ENCODE measurements at places on chromosomes 6 and 20. TPM values are rescaled to one million over a fixed set of nuclear protein-coding genes. Genes with fewer than 3 reads are reported as not detected.

The PRR18 gene
- not detected for total RNA-seq

The EFCAB8 gene
- total RNA-seq, result not detected

The HECA gene
- 5.9 TPM for total RNA-seq

The PCMTD2 gene
- 41.1 TPM for total RNA-seq

The TULP1 gene
- total RNA-seq, result not detected

The GABRR1 gene
- total RNA-seq, result not detected

The SLC16A10 gene
- 5.9 TPM for total RNA-seq

The PTPRA gene
- total RNA-seq, result 45.5 TPM

The BNIP5 gene
- not detected for total RNA-seq

- DNase-seq, result peak; percentile 63
These were observed 278.4 kb downstream of the LRFN2 start for GRCh38 chr6:40308533-40309306.

DNA sequence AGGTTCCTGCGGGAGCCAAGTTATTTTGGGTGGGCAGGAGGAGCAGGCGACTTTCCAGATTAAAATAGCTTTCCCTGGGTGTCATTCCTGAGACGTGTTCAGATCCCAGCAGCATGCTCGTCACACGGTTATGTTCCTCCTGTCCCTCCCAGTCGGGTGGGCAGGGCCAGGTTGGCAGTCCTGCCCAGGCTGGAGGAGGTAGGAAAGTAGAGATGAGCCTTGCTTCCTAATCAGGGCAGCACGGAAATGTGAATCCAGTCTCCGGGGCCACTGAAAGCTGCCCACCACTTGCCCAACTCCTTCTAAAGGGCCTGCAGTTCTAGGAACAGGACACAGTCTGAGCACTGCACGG is 137.0 kb downstream of the MRPL14 start:
- no peak for DNase-seq

DNA sequence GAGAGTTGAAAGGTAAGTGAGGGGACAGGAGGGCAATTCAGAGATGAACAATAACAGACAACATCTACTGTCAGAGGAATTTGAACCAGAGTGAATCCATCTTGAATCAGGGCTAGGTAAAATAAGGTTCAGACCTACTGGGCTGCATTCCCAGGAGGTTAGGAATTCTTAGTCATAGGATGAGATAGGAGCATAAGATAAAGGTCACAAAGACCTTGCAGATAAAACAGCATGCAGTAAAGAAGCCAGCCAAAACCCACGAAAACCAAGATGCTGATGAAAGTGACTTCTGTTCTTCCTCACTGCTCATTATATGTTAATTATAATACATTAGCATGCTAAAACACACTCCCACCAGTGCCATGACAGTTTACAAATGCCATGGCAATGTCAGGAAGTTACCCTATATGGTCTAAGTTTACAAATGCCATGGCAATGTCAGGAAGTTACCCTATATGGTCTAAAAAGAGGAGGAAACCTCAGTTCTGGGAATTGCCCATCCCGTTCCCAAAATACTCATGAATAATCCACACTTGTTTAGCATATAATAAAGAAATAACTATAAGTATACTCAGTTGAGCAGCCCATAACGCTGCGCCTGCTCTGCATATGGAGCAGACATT is 248.5 kb downstream of the HAO1 start:
- DNase-seq, result no peak

GRCh38 chr6:41463062-41463930 is 82.9 kb upstream of the FOXP4 start:
- peak; percentile 68 for DNase-seq

GRCh38 chr6:70310063-70310694 is 7.3 kb upstream of the COL9A1 start:
- DNase-seq, result peak; percentile 59

DNA sequence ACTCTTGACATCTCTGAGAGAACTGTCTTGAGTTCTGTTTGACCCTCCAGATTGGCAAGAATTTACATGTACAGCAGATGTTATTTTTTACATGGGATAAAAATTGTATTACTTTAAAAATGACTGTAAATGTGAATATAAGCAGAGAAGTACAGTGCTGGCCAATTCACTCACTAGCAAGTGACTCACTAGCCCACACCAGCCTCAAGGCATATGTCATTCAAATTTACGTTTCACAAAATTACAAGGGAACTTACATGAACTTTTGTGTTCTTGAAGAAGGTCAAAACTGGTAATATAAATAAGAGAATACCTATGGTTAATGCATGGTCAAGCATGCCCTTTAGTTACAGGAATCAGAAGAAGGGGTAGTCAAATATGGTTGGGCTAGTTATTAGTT is 54.0 kb upstream of the HMGCLL1 start:
- no peak for DNase-seq

DNA sequence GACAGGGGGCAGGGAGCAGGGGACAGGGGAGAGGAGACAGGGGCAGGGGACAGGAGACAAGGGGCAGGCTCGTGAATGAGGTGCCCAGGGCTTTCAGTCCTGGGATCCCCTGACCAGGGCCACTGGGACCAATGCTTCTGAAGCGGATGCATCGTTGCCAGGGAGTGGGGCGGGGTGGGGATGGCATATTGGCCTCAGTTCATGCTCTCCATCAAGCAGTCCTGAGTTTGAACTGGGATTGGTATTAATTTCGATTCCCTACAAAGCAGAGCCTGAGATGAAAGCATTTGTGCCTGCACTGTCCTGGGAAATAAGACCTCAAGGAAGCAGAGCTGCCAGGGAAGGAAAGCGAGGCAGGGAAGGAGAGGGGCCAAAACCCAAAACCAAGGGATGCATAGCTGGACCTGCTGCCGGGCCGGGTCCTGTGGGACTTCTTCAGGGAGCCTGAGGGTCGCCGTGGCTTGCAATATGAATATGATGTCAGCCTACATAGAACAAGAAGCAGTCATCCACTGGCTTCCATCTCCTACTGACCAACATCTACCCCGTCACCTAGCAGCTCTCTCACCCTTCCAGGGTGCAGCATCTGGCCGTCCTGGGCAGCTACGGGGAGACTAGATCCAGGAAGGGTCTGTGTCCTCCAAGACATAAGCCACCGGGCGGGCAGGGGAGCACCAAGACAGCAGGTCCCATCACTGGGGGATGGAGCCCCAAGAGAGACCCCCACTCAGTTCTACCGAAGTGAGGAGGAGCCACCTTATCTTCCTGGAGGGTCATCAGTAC is 233.3 kb downstream of the SYNDIG1 start:
- no peak for DNase-seq

DNA sequence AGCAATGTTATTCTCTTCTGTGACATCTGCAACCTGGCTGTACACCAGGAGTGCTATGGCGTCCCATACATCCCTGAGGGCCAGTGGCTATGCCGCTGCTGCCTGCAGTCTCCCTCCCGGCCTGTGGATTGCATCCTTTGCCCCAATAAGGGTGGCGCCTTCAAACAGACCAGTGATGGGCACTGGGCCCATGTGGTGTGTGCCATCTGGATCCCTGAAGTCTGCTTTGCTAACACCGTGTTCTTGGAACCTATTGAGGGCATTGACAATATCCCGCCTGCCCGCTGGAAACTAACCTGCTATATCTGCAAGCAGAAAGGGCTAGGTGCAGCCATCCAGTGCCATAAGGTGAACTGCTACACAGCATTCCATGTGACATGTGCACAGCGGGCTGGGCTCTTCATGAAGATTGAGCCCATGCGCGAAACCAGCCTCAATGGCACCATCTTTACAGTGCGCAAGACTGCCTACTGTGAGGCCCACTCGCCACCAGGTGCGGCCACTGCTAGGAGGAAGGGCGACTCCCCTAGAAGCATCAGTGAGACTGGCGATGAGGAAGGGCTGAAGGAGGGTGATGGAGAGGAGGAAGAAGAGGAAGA is 4.6 kb downstream of the BRPF3 start:
- no peak for DNase-seq

GRCh38 chr6:163260111-163260895 is 154.2 kb upstream of the QKI start:
- no peak for DNase-seq

GRCh38 chr20:59559024-59559817 is 45.1 kb upstream of the PHACTR3 start:
- DNase-seq, result no peak

DNA sequence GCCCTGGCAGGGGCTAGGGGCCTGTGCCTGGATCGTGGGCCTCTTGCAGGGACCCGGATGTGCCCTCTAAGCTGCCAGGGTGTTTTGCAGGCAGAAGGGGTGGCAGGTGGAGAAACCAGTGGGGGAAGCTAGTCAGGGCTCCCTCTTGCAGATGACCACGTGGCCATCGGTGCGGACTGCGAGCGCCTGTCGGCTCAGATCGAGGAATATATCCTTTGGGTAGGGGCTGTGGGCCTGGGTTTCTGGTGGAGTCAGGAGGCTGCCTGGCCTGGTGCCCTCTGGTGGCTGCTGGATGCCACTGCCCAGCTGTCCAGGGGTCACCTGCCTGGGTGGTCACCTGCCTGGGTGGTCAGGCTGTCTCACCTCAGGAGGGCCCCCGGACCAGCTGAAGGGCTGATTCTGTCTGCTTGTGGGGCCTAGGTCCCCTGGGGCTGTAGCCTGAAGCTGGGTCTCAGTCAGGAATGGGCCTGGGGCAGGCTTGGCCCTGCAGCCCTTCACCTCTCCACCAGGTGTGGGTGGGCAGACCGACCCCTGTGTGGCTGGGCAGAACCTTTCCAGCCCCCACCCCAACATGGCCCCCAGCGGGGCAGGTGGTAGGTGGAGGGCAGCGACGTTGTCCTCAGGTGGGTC is 6.7 kb downstream of the TCEA2 start:
- peak; percentile 62 for DNase-seq

DNA sequence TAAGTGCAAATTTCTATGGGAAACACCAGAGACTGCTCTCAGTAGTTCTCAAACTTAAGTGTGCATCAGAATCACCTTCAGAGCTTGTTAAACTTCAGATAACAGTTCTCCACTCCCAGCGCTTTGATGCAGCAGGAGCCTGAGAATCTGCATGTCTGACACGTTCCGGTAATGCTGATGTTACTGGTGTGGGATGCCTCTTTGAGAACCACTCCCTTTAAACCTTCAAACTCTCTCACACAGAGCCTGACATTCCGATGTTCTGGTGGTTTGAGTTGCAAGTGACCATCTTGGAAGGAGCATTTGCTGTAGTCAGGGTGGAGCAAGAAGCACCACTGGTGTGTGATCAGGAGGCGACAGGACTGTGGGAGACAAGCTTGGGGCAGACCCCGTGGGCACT is 57.9 kb downstream of the OTOR start:
- no peak for DNase-seq

DNA sequence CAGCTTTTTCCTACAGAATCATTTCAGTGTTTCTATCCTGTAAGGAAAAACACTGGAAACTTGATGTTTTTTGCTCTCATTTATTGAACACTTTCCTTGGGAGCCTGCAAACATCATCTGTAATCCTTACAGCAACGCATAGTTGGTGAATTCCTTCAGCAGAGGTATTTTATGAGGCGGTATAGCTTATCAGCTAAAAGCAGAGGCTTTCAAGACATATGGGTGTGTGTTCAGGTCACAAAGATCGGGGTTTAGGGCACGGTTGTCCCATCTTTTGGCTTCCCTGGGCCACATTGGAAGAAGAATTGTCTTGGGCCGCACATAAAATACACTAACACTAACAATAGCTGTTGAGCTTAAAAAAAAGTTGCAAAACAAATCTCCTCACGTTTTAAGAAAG is 185.0 kb downstream of the AIG1 start:
- no peak for DNase-seq

GRCh38 chr6:126805861-126806260 is 312.6 kb upstream of the RSPO3 start:
- no peak for DNase-seq

GRCh38 chr6:155128977-155129376 is 133.9 kb downstream of the TIAM2 start:
- DNase-seq, result no peak

GRCh38 chr6:130466748-130467061 is 100.9 kb downstream of the TMEM200A start:
- DNase-seq, result no peak

- no peak for DNase-seq
These were observed 4.5 kb upstream of the SGK2 start for GRCh38 chr20:43554369-43554768.

DNA sequence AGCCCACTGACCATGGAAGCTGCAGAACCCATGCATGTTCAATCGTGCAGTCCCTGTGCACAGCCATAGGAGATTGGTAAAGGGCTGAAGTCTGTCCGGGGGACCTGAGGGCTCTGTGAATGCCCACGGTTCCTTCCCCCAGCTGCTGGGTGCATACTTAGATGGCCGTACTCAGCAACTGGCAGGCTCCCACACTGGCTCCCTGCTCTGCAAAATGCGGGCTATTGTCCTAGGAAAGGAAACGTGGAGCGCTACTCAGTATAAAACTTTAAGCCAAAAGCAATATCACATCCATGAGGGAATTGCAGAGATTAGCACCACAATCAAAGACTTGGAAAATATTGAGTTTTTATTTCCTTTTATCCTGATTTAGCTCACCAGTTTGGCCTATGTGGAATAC is 202.0 kb downstream of the WDR27 start:
- no peak for DNase-seq
